SW 1271 (cell line): ENCODE measurements at places on chromosomes 5 and 9.
A peak's percentile ranks its signal among the peaks of the same experiment; 100 is the strongest.

GRCh38 chr5:111398013-111398412, 114.3 kb downstream of the STARD4 start:
- DNase-seq, result no peak

- DNase-seq, result no peak
These were observed 176.7 kb upstream of the ADAMTSL1 start for GRCh38 chr9:18297056-18297841.

DNA sequence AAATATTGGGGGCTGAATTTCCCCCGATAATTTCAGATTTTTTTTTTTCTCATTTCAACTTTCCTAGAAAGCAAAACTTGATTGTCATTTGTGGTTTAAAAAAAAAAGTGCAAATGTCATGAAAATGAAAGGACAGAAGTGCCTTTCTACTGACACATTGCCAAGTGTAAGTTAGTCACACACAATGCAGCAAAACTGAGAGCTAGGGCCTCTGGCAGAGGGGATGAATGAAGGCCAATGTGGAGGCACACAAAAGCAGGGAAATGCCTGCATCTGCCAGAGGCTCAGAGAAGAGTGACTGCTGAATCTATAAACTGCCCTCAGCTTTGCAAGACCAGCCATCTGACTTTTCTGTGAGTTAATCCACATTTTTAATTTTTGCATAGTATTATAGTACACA, 6.8 kb upstream of the IFNA5 start:
- no peak for DNase-seq

GRCh38 chr5:98110282-98110691, 663.2 kb upstream of the RGMB start:
- DNase-seq, result peak; percentile 25

DNA sequence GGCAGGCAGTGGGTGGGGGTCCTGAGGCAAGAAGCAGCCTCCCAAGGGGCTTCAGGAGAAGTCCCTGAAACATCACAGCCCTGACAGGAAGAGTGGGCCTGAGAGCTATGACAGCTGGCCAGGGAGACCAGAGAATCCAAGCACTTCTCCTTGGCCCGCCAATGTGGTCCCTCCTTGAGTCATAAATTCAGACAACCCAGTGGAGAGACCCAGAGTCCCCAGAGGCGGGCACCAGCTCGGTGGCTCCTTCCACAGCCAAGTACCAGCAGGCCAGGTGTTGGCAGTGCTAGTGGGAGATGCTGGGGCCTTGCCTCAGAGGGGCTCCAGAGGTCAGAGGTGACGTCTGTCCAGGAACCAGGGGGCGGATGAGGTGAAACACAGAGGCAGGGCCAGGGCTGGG, 1.6 kb upstream of the DOK3 start:
- no peak for DNase-seq

DNA sequence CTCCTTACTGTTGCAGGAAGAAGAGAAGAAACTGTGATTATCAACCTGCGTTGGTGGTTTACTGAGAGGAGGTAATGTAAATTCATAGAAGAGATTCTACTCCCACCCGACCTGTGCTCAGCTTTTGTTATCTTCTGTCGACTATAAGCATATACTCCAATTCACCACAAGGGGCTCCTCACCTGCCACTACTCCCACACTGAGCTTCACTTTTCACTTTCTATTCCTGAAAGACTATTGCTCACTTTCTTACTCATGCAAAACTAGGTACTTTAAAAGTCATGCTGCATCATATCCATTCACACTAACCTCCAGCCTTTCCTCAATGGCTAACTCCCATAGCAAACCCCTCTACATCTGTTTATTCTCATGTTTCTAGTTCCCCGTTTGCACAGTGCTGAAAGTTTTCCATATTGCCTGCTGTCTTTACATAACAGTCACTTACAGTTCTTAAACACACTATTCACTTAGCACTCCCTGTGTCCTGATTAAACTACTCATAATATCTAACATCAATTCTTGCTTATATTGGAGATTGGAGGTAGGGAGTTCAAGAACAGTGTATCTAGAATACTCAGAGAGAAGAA, 1062.6 kb downstream of the NR2F1-AS1 start:
- peak; percentile 50 for DNase-seq

- no peak for DNase-seq
These were observed 25.1 kb upstream of the MIER3 start for GRCh38 chr5:56977021-56977420.

DNA sequence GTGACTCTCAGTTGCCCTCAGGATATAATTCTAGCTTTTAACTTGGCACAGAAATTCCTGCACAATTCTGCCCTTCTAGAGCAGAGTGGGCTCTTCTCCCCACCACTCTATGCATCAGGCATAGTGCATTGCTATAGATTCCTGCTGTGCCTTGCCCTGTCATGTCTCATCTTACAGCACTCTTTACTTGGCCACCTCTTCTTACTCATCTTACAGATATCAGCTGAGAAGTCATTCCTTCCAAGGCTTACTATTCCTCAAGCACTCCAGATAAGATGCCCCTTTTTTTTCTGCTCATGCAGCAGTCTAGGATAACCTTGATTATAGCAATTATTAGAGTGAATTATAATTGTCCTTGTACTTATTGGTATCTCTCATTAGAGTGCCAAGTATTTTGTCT, 5.6 kb downstream of the FAM221B start:
- no peak for DNase-seq

GRCh38 chr5:8848997-8849594, 696.8 kb downstream of the SEMA5A start:
- DNase-seq, result no peak

- DNase-seq, result no peak
These were observed 51.5 kb downstream of the C5orf15 start for GRCh38 chr5:133916914-133917313.

DNA sequence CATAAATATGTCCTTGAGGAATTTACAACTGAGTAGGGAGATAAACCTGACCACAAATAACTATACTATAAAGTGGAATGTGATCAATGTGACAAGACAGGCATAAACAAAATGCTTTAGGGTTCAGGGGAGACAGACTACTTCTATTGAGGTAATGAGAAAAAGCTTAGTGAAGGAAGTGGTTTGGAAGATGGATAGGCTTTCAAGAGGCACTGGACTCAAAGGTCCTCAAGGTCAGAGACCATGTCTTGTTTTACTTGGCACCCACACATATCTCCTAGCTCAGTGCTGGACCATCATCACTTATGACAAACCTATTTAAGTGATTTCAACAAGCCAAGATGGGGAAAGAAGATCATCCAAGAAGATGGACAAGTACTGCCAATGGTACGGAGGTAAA, 257.8 kb downstream of the BNC2 start:
- no peak for DNase-seq

DNA sequence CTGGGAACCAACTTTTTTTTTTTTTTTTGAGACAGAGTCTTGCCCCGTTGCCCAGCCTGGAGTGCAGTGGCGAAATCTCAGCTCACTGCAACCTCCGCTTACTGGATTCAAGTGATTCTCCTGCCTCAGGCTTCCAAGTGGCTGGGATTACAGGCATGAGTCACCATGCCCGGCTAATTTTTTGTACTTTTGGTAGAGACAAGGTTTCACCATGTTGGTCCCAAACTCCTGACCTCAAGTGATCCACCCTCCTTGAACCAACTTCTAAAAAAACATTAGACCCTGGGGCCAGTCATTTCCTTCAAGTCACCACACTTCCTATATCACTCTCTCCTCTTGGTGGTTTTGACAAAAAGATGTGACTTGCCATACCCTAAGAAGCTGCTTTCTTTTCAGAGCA, 10.9 kb upstream of the SHROOM1 start:
- no peak for DNase-seq

DNA sequence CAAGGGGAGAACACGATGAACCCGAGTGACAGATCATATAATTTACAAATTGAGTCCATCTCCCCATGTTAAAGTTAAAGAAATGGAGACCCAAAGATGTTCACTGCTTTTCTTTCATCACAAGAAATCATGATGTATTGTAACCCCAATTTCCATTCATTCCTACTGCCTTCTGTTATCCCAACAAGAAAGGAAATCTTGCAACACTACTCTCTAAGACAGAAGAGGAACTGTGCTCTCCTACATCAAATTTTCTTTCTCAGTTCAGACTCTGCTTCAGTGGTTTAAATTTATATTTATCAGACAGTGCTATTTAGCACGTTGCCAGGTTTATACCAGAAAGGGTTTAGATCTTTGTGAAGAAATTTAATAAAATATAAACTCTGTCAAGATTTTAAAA, 83.8 kb upstream of the RASA1 start:
- no peak for DNase-seq

DNA sequence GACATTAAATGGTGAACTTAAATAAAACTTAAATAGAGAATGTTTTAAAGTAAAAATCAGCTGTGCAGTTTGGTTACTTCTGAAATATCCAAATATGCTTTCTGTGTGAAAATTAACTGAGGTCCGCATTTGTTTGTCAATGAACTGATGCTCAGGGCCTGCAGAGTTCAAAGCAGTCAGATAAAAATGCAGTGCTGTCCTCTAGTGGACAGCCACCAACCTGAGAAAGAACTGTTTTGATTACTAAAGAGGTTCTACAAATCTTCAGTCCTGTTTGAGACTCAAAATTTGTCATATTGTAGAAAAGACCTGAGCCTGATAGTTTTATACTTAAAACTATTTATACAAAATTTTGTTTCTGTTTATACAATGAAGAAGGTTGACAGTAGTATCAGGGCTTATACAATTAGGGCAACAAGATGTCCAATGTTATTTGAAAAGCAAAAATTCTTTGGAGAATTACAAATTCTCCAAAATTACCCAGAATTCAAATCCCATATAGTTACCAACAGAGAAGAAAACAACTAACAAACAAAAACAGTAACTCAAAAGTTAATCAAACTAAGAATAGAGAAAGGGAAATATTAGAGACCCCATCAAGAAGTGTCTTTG, 232.3 kb upstream of the TBCA start:
- peak; percentile 60 for DNase-seq

GRCh38 chr5:122400938-122401337, 88.9 kb downstream of the SNCAIP start:
- DNase-seq, result no peak

- DNase-seq, result no peak
These were observed 2.6 kb downstream of the HMMR start for GRCh38 chr5:163463063-163463435.

DNA sequence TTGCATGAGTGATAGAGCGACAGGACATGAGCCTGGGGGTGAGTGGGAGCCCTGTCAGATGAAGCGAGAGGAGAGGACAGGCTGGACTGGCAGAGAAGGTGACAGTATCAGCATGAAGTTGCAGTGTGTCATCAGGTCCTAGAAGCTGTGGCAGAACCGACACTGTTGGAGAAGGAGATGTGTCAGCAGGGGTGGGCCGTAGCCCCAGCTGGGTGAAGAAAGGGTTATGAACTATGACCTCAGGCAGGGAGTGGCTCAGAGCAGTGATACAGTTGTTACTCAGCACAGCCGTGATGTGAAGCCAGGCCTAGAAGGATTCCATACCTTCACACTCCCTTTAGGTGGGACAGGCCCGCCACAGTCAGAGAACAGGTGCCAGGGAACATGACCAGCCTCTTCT, 7.6 kb downstream of the PCYOX1L start:
- DNase-seq, result no peak

DNA sequence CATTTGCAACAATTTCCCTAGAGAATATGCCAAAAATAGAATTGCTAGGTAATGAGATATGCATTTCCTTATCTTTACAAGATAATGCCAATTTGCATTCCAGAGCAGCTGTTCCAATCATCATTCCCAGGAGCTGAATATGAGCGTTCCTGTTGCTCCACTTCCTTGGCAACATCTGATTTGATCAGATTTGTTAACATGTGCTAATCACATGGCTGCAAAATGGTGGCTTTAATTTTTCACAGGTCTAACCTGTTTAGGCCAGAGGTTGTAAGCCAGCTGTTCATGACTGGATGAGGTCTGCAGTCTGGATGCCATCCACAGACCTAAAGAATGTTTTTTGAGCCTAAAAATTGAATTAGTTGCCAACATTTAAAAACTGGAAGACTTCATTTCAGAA, 220.7 kb upstream of the IL12B start:
- no peak for DNase-seq

DNA sequence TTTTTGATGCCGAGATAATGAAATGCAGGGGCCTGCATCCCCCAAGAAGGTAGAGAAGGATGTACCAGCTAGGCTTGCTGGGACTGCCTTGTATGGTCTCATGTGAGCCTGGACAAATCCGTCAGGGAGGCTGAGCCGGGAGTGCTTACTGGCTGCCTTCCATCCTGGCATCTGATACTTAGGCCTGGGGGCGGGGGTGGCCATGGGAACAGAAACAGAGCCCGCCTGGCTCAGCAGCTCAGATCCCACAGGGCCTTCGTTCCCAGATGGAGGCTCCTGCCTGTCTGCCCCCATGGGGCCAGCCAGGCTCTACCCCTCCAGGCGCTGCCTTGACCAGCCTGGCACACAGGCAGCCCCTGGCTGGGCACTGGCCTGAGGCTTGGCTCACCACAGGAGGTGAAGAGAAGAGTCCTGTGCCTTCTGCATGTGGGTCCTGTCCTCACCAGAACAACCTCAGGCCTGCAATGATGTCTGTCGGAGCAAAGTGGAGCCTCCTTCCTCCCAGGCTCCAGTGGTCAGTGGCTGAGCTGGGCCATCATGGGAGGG, 10.5 kb upstream of the SPATA31E1 start:
- no peak for DNase-seq

- DNase-seq, result no peak
These were observed 86.8 kb upstream of the SEMA6A start for GRCh38 chr5:116661419-116661818.
